ENCODE measurements at places on chromosomes 3 and 15.

- DNase-seq: peak; percentile 73
Measured at GRCh38 chr3:147113293-147114044, 292.9 kb downstream of the ZIC4 start.

DNA sequence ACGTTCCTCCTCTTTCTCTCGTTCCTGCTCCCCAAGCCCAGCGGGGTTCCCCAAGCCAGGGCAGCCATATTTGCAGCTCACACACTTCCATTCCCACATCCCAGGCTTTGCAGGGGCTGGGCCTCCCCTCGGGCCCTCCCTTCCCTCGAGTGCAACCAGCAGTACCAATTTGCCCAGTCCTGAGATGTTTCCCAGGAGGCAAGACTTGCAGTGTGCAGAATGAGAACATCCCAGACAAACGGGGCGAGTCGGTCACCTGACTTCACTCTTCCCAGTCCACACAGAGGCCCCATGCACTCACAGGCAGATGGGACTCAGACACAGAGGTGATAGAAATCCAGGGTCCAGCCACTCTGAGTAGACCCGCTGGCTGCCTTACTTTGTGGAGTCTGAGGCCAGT lies 56.2 kb upstream of the SLC6A6 start:
- DNase-seq: no peak

DNA sequence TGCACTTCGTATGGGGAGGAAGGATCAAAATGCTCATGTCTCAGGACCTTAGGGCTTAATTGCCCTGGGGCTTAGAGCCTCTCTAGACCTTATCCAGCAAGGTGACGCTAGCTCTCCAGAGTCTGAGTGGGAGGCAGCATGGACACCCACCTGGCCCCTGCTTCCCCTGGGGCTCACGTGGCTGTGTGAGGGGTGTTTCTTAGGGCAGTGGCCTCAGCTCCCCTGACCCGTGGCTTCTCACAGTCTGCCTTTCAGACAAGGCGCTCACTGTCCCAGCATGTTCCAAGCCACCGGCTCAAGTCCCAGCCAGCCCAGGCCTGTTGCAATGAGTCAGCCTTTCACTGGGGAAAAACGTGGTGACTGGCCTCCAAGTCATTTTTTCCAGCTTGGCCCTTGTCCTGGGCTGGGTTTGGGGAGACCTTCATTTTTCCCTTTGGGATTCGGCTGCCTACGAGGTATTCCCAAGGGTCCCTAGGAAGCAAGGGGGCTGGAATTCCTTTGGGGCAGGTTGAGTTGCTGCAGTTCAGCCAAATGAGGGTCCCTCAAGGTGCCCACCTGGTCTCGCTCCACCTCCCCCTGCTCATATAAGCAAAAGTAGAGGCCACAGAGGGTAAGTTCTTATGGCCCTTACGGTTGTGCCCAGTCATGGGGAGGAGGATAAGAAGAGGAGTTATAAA lies 15.7 kb downstream of the BHLHE40 start:
- DNase-seq: peak; percentile 62

DNA sequence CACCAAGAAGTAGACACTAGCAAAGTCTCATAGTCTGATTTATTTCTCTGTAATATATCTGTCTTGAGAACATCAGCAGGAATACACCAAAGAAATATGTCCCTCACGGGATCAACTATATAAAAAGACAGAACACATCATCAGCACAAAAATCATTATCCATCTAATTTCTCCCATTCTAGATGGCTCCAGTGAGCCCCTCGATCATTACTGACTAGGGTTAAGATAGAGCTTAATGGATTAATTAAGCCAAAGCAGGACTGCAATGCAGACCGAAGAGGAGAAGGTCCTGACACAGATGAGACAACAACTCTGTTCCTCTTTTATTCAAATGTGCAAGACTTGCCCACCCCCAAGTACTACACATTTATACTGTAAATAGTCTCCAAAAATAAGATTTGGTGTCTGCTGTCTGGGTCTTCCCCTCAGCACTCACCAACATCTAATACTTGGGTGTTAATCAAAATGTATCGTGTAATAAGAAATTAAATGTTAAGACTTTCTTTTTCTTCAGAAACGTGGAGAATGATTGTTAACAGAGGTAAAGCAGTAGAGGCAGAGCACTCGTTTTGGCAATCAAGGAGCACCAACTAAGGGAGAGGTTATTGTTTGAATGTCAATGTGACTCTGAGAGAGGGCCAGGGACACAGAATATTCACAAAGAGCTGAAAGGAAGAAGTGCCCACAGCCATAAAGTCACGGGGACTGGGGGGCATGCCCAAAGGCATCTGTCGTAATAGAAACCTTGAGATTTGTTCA lies 133.6 kb downstream of the TIGIT start:
- DNase-seq: no peak

DNA sequence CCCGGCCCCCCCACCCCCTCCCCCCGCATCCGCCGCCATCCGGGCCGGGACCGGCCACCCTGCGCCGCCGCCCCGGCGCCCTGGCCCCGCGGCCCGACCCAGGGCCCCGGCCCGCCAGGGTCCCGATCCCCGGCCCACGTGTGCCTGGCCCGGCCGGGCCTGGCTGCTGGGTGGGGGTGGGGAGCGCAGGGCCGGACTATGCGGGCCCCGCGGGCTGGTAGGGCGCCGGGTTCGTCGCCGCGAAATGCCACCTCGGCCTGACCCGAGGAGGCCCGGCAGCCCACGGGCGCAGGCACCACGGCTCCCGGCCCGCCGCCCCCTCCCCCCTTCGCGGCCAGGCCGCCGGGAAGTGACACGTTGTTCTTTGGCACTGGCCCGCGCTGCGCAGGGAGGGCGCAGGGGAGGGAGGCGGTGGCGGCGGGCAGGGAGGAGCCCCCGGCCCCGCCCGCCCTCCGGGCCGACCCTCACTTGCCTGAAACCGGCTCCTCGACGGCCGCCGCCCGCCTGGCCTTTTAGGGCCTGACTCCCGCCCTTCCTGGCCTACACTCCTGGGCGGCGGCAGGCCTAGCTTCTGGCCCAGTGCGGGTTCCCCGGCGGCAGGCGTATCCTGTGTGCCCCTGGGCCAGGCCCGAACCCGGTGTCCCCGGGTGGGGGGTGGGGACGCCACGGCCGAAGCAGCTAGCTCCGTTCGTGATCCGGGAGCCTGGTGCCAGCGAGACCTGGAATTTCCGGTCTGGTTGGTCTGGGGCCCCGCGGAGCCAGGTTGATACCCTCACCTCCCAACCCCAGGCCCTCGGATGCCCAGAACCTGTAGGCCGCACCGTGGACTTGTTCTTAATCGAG lies 515 bp downstream of the EIF4G1 start:
- no peak for DNase-seq

- no peak for DNase-seq
Measured at GRCh38 chr3:128358156-128358895, 108.4 kb downstream of the DNAJB8 start.

GRCh38 chr3:185316740-185317412 lies 46.1 kb upstream of the MAP3K13 start:
- no peak for DNase-seq

- no peak for DNase-seq
Measured at GRCh38 chr3:31442755-31443154, 90.0 kb upstream of the STT3B start.

- no peak for DNase-seq
Measured at GRCh38 chr3:187920030-187920429, 174.8 kb upstream of the BCL6 start.

- no peak for DNase-seq
Measured at GRCh38 chr3:29512641-29513040, 231.8 kb downstream of the RBMS3 start.

DNA sequence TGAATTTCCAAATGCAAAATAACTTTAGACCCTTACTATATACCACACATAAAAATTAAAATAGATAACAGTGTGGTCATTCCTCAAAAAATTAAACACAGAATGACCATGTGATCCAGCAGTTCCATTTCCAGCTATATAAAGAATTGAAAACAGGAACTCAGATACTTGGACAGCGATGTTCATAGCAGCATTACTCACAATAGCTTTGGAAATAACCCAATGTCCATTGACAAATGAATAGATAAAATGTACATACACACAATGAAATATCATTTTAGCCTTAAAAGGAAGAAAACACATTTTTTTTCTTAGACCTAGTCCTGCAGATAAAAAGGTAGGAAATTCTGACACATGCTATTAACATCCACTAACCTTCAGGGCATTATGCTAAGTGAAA lies 26.7 kb downstream of the RAD51 start:
- DNase-seq: no peak

DNA sequence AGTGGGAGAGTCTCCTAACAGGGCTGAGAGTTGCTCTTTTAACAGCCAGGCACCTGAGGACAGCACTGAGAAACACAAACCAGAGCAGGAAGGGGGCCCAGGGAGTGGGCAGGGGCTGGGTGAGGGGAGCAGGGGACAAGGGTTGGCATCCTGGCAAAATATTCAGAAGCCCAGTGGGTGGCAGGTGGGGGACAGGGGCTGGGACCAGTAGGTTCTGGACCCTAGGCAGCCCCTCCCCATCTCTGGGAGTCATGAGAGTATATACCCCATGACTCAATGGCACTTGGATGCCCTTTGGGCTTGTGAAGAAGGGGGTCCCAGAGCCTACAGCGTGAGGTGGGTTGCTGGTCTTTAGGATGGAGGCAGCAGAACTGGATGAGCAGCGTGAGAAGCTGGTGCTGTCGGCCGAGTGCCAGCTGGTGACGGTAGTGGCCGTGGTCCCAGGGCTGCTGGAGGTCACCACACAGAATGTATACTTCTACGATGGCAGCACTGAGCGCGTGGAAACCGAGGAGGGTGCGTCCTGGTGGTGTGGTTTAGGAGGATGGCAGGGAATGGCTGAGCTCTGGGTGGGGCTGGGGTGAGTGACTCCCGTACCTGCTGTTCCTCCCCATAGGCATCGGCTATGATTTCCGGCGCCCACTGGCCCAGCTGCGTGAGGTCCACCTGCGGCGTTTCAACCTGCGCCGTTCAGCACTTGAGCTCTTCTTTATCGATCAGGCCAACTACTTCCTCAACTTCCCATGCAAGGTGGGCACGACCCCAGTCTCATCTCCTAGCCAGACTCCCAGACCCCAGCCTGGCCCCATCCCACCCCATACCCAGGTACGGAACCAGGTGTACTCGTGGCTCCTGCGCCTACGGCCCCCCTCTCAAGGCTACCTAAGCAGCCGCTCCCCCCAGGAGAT lies 24.2 kb downstream of the NBEAL2 start:
- DNase-seq: no peak

DNA sequence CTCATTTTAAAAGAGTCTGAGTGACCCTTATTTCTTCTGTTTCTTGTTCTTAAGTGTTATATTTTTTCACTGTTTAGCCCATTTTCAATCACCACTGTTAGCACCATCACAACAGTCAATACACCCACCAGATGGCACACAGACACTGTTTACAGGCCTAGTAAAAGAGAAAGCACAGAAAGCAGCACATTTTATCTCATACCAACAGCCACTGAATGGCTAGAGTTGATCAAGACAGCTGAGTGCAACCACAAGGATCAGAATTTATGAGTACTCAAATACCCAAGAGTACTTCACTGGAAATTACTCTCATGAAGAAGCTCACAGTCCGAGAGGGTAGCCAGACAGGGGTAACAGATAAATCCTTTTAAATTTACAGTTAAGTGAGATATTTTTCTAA lies 127.0 kb downstream of the TFDP2 start:
- no peak for DNase-seq

- no peak for DNase-seq
Measured at GRCh38 chr3:15161133-15161532, 44.9 kb upstream of the CAPN7 start.

- DNase-seq: no peak
Measured at GRCh38 chr3:107870096-107870495, 220.7 kb downstream of the CD47 start.

- DNase-seq: no peak
Measured at GRCh38 chr15:77251662-77252061, 168.2 kb downstream of the PEAK1 start.

DNA sequence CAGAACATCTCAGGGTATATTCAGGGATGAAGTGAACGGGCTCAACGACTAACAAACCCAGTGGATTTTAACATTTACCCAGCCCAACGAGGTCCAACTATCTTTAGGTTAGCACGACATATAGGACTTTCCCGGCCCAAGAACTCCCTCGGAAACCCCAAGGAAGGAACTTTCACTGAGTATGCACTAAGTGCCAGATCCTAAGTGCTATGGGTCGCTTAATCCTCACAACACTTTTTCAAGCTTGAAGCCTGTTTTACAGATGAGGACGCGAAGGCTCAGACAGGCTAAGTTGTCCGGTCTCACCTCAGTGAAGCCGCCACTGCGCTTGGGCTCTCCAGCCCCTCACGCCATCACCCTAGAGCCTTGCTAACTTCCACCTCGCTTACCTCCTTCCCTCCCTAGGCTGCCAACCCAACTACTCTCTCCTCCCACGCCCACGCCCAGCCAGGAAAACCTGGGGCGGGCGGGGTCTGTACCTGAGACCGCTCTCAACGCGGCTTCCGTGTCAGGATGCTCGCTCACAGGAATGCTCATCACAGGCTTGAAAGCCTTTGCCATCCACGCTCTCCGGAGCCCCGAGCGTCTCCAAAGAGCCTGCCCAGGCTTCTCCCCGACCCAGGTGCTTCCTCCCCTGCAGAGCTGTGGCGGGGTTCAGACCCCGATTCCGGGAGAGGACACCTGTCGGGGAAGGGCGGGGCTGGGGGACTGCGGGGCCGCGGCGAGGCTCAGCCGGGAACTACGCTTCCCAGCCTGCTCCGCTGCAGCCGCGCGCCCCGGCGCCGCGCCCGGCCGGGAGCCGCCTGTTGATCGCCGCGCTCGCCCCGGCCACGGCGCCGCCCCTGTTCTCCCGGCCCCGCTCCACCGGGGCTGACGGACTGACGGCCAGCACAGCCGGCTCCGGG lies at the start of gene TMOD2:
TSS of gene TMOD2 (plus strand) at position 806 of the 905 bp plus-strand sequence. CDS start 14,845 bp downstream, outside the sequence.
- DNase-seq: no peak

- DNase-seq: no peak
Measured at GRCh38 chr3:22010997-22011396, 260.0 kb upstream of the ZNF385D start.

DNA sequence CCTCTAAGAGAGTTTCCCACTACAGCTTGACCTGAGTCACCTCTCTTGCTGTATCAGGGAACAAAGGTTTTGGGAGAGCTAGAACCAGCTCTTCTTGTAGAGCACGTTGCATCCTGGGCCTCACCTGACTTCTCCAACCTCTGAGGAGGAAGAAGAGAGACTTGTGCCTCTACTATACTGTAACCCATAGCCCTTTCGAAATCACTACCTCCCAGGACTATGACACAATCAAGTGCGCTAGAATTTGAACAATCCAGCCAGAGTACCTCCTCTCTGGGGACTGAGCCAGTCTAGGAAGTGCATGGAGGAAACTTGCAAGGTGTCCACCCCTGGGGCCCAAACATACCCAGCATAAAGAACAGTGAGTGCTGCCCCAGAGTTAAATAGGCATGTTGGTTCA lies 192.8 kb upstream of the BHLHE40 start:
- no peak for DNase-seq
